ENCODE measurements at places on chromosomes 1 and 21.
A peak's percentile ranks its signal among the peaks of the same experiment; 100 is the strongest.

DNA sequence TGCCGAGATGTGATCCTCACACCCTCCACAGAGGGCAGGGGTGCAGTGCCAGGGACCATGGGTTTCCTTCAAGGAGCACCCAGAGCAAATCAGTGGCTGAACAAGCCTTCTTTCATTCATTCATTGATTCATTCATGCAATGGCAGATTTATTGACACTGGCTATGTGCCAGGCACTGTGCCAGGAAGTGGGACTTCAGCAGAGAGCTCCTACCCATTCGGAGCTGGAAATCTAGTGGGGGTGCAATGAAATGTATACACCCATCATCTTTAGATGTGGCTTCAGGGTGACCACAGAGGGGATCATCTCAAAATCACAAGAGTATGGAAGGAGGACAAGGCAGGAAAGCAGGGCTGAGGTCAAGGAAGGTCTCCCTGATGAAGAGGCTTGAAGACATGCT lies 18.9 kb downstream of the SLC6A9 start:
- DNase-seq: no peak

GRCh38 chr21:46431448-46431847 lies 27.2 kb upstream of the DIP2A start:
- no peak for DNase-seq

DNA sequence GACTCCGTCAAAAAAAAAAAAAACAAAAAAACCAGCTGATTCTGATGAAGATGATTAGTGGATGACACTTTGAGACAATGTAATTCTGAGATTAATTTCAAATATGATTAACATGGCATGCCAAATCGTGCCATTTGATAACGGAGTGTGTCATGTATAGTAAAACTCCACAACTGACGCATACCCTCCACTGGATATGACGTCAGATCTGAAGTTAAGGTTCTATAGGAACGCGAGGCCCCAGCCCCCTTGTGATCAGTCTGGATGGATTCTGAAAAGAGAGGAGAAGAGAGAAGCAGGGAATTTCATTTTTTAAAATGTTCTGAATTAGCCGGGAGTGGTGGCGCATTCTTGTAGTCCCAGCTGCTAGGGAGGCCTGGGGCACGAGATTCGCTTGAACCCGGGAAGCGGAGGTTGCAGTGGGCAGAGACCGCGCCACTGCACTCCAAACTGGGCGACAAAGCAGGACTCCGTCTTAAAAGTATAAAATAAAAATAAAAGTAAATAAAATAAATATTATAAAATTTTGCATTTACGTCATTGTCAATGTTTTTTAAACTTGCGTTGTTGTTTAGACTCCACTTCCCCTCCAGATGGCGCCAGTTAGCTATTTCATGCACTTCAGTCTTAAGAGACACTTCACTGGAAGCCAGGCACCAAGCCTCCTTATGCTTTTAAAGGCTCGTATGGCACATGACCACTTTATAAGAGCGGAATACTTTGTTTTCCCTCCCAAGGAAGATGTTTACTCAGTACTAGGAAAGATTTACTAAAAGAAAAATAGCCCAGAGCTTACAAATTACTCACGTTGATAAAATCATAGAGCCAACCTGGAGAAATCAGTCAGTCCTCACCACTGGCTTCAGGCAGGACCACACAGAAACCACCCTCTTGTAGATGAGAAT lies 65.5 kb downstream of the UBE2U start:
- peak; percentile 25 for DNase-seq

- DNase-seq: no peak
Measured at GRCh38 chr1:2595812-2596529, 9.4 kb downstream of the PRXL2B start.

DNA sequence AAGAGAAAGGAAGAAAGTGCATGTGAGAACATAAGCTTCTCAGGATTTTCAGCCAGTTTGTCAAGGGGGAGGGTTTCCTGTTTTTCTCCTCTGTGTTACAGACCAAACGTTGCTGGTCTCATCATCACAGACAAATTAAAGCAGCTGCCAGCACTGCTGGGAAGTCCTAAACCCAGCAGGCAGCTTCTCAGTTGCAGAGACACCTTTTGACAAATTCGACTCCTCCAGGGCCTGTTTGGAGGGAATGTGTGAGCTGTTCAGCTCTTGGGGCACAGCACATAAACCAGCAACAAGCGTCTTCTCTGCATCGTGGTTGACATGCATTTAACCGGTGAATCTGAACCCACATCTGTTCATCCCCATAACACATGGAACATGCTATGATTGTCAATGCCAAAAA lies 454.6 kb upstream of the RUNX1 start:
- DNase-seq: peak; percentile 10

GRCh38 chr1:63819795-63820194 lies 46.0 kb downstream of the ROR1 start:
- no peak for DNase-seq

GRCh38 chr1:6338695-6339094 lies 54.9 kb downstream of the ACOT7 start:
- no peak for DNase-seq

DNA sequence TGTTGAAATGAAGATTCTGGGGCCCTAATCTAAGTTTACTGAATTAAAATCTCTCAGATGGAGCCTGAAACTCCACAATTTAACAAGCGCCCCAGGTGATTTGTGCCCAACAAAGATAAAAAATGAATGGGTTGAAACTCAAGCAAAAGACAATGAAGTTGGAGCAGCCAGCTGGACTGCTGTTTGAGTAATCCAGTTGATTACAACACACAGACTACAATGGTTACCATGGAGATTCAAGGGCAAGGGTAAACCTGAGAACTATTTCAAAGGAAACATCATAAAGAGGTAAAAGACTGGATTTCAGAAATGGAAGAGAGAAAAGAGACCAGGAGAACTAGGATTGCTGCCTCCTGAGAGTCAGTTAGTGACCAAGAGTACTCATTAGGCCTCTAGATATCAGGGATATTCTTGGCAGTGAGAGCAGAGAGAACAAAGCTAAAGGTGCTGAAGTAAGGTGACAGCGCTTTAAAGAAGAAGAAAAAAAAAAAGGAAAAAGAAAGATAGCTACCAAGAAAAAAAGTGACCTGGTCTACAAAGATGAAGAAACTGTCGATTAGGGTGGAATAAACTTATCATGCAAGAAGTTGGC lies 44.5 kb downstream of the LRRC53 start:
- no peak for DNase-seq

DNA sequence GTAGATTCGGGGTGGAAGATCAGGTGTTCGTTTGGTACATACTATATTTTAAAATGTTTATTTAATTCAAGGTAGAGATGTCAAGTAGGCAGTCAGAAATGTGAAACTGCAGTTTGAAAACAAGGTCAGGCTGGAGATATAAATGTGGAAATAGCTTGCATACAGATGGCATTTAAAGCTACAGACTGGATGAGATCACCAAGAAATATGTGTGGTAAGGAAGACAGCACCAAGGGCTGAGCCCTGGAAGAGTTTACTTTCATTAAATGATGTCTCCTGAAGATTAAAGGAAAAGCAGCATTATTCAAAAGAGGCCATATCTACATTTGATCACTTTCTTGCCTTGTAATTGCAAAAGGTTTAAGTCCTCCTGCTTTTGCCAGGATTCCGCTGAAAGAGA lies 271.3 kb downstream of the PTBP2 start:
- DNase-seq: no peak

DNA sequence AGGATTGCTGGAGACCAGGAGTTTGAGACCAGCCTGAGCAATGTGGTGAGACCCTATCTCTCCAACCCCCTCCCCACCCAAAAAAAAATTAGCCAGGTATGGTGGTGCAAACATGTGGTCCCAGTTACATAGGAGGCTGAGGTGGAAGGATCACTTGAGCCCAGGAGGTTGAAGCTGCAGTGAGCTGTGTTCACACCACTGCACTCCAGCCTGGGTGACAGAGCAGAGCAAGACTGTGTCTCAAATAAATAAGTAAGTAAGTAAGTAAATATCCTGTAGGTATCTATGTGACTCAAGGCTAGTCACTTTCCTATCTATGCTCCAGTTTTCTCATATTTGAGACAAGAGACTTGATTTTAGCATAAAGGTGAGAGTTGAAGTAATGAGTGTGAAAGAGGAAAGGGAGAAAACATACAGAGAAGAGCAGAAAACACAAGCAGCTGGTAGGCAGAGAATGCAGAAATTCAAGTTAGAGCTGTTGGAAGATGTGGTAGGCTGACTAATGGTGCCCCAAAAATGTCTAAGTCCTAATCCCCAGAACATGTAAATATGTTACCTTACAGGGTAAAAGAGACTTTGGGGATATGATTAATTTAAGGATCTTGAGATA lies 7.5 kb downstream of the PPP1R12B start:
- no peak for DNase-seq

- DNase-seq: no peak
Measured at GRCh38 chr1:215583185-215583749, 16.2 kb downstream of the KCTD3 start.

GRCh38 chr1:25090707-25091422 lies 141.4 kb downstream of the SYF2 start:
- DNase-seq: no peak

DNA sequence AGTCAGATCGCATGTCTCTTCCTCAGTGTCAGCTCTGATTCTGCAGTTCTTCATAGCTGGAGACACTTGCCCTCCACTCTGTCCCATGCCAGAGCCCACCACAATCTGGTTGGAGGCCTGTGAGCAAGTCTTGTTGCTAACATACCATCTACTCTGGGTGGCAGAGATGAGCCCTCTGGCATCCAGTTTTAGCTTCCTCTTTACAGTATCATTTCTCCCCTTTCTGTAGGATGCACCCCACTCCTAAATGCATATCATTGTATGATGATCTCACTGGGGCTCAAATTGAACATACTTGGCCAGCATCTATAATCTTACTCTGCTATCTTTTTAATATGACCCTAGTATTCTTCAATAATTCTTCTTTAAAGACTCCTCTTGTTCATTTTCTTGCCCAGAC lies 16.9 kb downstream of the PCNX2 start:
- no peak for DNase-seq

DNA sequence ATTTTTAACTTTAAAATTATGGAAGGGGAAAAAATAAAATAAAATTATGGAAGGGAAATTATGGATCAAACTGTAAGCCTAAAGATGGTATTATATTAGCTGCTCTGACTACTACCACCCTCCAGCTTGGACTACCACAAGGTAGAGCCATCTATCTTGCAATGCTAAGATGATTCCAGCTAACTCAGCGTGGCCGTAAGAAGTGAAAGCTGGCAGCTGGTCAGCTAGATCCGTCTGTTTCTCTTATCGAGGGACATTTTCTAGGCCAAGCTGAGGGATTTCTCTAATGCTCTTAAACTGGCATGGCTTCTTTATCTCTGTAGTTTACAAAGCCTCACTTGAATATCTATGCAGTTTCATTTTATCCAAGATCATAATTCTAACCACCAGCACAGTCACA lies 31.5 kb downstream of the LYST start:
- no peak for DNase-seq

- no peak for DNase-seq
Measured at GRCh38 chr1:100778748-100779147, 59.2 kb downstream of the VCAM1 start.

DNA sequence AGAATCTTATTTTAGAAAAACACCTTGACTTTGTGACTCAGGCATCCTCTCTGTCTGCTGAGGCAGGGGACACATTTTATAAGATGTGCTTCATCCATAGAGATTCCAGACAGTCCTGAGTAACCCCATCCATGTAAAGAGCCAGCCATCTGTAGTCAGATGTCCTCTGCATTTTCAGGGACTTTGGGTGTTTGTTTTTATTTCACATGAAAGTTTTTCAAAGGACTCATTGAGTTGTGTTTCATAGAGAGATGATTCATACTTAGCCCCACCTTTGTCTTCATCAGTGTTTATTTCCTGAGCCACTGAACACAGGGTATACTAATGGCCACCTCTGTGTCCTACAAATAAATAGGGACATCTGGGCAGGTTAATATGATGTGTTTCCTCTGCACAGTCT lies 280.4 kb downstream of the CACNA1E start:
- DNase-seq: no peak

DNA sequence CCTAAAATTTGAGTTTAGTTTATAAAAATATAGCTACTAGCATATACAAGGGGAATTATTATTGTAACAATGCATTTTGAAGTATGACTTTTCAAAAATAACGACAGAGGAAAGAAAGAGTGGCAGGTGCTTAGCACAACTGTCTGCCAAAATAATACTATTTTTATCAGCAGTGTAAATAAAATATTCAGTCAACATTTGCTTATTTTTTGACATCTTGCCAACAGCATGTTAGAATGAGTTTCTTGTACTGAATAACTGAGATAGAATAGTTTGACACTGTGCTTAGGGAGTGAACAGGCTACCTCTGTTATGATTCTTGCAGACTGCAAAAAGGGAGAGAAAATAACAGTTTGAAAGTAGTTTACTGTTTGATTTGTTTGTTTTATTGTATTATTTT lies 909.8 kb downstream of the BRINP3 start:
- DNase-seq: no peak

- DNase-seq: no peak
Measured at GRCh38 chr21:35720208-35720731, 340.1 kb downstream of the SETD4 start.

DNA sequence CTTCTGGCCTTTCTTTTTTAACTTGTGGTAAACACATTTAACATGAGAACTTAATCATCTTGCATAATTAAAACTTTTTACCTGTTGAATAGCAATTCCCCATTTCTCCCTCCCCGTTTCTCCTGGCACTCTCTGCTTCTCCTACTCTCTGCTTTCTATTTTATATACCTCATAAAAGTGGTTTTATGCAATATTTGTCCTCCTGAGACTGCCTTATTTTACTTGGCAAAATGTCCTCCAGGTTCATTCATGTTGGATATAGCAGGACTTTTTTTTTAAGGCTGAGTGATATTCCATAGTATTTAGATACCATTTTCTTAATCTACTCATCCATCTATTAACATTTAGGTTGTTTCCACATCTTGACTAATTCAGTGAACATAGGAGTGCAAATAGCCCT lies 35.0 kb downstream of the BTG3 start:
- no peak for DNase-seq

DNA sequence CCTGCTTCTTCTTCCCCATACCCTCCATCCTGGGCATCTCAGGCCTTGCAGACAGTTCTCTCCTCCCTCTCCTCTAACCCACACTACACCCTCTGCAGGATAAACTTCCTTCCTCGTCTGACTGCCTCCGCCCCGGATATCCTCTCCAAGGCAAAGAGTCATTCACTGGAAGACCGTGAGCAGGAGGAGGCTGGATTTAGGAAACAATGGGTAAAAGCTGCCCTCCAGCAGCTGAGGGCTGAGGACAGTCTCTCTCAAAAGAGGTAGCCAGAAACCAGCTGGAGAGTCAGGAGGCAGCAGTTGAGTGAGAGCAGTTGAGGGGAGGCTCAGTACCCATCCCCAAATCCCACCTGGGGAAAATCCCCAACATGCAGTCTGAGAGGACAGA lies 1.4 kb downstream of the CSRP1 start:
- no peak for DNase-seq

GRCh38 chr1:83829106-83829505 lies 169.8 kb downstream of the TTLL7 start:
- no peak for DNase-seq

DNA sequence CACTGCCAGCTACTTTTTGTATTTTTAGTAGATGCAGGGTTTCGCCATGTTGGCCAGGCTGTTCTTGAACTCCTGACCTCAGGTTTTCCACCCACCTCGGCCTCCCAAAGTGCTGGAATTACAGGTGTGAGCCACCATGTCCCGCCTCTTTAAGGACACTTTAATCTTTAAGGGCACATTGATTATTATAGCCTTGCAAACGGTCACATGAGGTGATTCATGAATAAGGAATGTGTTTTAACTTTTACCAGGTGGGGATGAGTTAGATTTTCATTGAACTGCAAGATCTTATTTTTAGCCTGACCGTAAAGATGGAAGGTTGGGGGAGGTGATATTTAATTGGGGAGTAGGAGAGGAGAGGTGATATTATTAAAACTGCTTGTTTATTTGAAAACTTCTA lies 61.9 kb downstream of the TBCE start:
- no peak for DNase-seq
